Common myeloid progenitor, CD34-positive (primary cell): ENCODE measurements at places on chromosomes 4 and X.

DNA sequence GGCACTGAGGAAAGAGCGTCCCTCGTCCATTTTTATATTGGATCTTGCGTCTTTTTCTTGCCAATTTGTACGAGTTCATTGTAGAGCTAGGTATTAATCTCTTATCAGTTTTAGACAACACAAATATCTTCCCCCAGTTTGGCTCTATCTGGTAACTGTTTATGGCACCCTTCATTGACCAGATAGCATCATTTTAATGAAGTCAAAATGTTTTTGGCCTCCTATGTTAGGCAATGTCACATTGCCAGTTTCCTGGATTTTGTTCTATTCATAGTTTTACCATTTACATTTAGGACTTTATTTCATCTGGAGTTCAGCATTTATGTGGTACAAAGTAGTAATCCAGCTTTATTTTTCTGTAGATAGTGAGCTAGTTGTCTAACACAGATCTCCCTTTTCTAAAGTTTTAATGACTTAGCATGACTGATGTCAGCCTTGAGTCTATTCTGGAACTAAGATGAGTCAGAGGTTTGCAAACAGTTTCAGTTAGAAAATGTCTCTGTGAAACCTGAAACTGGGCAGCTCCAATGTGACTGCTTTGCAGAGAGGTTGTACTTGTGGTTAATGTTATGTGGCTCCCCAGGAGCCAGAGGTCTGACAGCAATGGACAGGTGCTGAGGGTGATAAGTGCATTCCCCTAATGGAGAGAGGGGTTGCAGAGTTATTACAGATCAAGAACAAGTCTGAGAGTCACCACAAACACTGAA, 5.3 kb upstream of the STBD1 start:
- DNase-seq = peak; percentile 64

DNA sequence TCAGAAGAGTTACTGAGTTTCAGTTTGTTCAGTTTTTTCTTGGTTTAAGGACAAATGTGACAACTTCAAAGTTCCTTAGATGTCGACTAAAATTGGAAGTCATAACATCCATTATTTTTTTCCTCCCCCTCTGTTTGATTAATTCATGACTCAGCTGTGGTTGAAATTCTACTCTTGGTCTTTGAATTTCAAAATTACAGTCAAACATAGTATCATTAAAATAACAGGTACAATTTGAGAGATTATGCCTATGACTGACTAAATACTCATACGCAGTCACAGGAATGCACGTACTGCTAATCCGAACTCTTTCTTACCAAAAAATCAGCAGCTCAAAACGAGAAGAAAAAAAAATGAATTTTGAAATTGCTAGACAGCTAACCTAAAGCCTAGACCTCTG, 1434.8 kb downstream of the RAPGEF2 start:
- no peak for DNase-seq

DNA sequence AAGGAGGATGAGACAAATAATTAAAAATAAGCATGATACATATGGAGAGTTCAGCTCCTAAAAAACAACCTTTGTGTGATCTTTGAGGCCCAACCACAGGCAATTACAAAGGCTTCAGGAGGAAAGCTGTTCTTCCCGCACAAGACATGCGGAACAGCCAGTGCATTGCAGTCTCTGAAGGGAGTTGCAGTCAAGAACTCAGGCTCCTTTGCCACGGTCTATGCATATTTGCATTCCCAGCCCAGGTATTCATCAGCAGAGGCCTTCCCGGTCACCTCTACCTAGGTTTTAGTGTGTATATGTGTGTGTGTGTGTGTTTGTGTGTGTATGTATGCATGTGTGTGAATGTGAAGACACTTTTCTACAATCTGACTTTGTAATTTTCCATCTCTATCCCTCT, 600.6 kb upstream of the PCDH10 start:
- DNase-seq = no peak

DNA sequence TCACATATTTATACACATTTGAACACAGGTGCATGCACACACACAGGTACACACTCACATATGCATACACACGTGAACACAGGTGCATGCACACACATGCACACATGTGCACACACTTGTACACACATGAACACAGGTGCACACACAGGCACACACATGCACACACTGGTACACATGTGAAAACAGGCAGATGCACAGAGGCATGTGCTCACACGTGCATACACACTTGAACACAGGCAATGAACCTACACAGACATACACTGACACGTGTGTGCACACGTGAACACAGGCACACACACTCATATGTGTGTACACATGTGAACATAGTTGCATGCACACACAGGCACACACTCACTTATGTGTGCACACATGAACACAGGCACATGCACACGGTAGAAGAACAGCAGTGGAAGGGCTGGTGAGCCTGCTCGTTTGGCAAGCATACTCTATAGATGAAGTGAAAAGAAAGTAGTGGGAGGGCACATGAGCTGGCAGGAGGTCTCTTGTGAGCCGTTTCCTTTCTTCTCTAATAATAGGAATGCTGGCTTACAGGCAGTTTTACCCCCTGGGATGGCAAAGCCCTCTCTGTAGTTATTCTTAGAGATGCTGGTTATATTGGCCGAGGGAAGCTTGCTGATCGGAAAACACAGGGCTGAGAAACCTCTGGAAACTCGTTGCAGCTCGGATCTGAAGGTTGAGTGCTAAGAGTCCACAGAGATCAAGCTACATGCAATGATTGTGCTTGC, 279.6 kb upstream of the CLNK start:
- DNase-seq = no peak

DNA sequence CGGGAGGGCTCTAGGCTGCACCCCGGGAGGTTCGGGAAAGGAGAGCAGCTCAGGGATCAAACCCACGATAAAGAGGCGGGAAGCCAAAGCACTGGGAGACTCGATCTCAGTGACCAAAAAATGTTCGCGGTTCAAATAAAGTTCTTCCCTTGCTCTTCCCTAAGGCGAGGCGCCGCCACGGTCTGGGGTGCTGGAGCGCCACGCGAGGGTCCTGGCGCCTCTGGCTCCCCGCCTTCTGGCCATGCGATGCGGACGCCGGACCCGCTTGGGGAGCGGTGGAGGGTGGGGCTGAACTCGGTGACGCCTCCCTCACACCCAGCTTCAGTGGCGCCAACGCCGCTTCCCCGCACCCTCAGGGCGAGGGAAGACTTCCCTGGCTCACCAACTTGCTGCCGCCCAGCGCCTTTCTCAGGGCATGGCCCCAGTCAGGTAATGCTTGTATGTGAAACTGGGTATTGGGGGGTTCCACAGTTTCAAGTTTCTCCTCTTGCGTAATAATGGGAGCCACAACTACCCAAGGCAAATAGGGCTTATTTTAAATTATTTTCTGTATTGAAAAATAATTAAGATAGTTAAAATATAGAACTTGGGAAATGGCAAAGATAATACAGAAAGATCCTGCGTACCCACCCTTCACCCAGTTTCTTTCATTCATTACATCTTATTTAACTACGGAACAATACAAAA, at the start of gene QRFPR:
Gene QRFPR, minus strand, starts transcription at position 243 of the 687 bp plus-strand sequence. CDS start 371 bp downstream, outside the sequence.
- DNase-seq = peak; percentile 23

GRCh38 chr4:1411436-1412375, 5.5 kb upstream of the NKX1-1 start:
- DNase-seq = no peak

- DNase-seq = peak; percentile 82
Observed at GRCh38 chrX:109485470-109486340, 3.8 kb upstream of the GUCY2F start.

DNA sequence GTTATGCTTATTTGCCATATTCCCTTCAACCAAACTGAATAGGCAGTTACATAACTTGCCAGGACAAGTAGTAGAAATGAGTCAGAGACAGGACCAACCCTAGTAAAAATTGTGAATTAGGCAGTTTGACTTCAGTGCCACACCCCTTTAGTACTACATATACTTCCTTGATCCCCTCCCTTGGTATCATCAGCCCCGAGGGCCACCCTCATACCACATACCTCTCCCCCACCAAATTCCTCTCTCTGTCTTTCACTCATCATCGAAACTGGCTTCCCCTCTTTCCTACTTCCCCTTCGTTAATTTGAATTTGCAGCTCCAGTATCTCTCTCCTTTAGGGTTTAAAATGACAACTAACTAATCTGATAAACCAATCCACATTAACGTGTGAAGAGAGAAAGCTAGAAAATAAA, 7.9 kb upstream of the PTPN13 start:
- DNase-seq = peak; percentile 39

DNA sequence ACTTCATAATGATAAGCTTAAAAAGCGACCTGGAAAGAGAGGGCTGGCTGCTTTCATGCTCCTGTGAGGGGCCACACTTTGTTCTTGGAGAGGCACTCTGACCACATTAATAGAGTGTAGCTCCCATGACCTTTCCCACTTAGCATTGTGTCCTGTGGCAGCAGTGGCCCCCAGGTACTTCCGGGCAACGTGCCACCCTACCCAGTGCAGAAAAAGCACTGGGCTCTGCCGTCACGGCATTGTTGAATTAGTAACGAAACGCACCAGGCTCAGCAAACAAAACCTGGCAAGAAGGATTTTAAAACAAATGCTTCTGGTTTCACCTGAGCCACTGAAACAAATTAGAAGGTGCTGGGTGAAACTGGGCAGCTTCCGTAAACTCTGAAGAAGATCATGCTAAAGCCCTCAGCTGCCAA, 5.4 kb upstream of the SORBS2 start:
- DNase-seq = no peak

DNA sequence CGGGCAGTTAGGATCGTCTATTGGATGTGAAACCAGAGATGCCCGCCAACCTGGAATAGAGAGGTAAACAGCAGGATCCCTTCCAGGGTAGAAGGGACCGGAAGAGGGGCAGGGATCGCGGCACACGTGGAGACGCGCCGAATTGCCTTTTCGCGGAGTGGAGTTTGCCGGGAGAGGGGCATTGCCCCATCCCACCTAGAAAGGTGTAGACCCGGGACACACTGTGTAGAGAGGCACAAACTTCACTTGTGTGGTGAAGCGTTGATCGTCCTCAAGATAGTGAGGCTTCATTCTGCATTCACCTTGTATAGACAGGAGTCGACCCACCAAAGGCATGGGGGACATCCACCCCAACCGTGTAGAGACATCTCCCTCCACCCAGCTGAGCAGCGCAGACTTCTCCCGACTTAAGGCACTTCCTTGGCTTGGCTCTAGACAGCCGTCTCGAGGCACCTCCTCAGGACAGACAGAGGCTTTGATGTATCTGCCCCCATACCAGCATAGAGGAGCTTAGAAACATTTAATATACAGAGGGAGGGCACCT, 410 bp downstream of the GNL3L start:
- DNase-seq = peak; percentile 7

DNA sequence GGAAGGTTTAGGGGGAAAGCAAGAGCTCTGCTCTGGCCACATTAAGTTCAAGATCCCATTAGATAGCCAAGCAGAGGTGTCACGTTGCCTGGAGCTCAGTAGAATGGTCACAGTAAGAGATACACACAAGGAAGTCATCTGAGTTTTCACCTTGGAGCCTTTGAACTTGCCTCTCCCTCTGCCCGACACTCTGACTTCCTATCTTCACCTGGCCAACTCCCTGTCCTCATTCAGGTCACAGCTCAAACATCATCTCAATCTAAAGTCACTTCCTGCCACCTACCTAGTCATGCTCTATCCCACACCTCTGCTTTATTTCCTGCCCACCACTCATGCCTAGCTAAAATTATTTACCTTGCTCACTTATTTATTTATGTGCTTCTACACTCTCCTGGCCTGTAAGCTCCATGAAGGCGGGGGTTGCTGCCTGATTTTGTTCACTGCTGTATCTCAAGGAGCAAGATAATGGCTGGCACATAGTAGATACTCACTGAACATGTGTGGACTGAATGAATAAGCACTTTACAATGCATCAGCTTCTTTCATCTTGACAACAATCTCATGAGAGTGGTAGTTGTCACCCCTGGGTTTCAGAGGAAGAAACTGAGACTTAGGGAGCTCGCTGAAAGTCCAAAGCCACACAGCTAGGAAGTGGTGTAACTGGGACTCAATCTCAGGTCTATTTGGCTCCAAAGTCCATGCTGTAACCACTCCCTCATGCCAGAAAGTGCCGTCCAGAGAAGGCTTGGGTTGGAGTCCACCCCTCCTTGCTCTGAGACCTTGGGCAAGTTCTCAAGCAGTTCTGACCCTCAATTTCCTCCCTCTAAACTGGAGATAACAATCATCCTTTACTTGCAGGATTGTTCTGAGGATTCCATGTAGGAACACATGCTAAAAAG, 40.3 kb downstream of the EFNB1 start:
- DNase-seq = no peak

DNA sequence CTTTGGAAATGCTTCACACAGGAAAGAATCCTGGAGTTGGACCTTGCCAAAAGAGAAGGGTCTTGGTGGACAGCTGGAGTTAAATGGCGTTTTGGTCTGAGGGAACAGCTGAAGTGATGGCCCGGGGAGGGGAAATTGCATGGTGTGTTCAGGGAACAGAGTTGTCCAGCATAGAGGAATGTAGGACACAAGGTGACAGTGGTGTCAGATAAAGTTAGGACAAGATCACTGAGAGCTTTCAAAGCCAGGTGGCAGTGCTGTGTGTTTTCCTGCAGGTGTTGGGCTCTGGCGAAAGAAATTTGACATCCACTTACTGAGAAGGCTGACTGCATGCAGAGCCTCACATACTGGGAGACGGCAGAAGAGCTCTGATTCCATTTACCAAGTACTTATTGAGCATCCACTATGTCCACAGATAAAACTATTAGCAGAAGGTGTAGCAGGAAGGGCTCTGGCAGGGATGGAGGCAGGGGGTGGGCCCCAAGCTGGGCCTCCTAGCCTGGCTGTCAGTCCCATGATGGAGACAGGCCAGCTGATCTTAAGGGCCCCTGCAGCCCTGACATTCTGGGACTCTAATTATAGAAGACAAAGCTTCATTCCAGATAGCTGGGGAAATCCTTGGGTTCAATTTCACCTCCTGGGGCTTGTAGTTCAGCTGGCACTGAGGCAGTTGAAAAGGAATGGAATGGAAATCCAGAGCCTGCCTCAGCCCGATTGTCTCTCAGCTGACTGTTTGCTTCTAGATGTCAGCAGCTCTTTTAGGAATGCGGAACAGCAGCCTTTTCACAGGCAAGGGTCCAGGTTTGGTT, 150.2 kb upstream of the MAMLD1 start:
- DNase-seq = no peak

- DNase-seq = peak; percentile 80
Observed at GRCh38 chr4:108849611-108850168, 86.8 kb upstream of the ETNPPL start.

DNA sequence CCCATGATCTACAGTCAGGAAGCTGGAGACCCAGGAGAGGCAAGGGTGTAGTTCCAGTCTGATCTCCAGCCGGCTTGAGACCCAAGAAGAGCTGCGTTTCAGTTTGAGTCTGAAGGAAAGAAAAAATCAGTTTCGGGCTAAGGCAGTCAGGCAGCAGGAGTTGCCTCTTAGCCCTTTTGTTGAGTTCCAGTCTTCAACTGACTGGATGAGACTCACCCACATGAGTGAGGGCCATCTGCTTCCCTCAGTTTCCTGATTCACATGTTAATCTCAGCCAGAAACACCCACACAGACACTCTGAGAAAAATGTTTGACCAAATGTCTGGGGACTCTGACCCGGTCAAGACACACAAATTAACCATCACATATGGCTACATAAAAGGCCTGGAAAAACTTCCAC, 73.6 kb upstream of the ELOVL6 start:
- DNase-seq = no peak

DNA sequence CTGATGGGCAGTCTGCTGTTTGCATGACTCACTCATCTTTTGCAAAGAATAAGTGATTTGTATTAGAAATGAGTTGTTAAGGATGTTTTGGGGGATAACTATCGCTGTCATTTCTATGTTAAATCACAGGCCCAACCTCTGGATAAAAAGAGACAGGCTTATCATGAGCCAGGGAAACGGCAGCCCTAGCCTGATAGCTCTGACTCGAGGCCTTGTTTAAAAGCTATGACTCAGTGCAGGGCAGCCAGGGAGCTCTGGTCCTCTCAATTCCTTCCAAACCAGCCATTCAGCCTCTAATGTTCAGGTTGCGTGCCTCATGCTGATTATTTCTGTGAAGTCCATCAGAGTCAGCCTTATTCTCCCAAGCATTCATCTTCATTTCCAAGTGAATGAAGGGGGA, 305.9 kb upstream of the HAND2 start:
- DNase-seq = no peak
